ENCODE measurements at places on chromosomes 7 and 10.

GRCh38 chr10:70477661-70478162 lies 855 bp upstream of the PALD1 start:
- peak; percentile 64 for DNase-seq

DNA sequence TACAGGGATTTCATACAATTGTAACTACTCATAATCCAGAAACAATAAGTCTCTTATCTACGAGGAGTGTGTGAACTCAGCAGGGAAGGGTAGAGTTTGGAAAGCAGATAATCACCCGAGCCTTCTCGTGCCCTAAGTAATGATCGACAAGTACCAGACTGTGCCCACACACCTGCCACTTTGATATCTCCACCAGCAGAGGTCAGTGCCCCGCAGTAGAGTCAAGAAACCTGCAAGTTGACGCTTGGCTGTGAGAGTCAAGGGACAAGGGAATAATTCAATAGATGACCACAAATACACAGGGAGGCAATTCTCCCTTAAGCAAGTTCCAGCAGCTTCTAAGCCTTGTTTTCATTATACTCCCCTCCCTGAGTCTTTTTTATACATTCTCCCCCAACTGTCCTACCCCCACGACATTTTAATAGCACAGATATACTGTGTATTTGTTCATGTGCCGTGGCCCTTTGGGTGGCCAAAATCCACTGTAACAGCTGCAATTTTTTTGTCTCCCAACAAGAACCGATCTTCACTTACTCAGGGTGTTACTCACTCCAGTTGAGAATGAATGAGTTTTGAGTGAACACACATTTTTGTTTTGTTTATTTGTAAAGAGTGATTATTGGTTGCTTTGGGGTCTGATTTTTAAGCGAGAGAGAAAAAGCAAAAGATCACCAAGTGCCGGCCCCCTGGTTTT lies 106.9 kb upstream of the RHEB start:
- DNase-seq, result no peak

- no peak for DNase-seq
Observed at GRCh38 chr10:64277536-64277935, 756.3 kb downstream of the REEP3 start.

DNA sequence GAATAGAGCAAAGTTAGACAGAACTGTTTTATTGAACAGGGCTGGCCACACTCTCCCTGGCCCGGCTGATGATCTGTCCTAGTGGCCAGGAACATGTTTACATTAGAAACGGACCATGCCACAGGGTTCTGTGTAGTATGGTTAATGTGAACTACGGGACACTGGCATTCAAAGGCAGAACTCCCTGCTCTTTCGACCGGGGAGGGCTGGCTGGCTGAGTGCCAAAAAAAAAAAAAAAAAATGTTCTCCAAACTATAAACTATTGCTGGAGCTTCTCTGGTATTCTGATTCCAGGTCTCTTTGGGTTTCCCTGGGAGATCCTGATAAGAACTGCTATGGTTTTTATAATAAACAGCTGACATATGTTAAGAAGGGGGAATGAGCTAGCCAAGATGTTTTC lies 1262.6 kb upstream of the SORCS1 start:
- DNase-seq, result no peak

GRCh38 chr7:112575864-112576263 lies 95.1 kb downstream of the LSMEM1 start:
- no peak for DNase-seq

DNA sequence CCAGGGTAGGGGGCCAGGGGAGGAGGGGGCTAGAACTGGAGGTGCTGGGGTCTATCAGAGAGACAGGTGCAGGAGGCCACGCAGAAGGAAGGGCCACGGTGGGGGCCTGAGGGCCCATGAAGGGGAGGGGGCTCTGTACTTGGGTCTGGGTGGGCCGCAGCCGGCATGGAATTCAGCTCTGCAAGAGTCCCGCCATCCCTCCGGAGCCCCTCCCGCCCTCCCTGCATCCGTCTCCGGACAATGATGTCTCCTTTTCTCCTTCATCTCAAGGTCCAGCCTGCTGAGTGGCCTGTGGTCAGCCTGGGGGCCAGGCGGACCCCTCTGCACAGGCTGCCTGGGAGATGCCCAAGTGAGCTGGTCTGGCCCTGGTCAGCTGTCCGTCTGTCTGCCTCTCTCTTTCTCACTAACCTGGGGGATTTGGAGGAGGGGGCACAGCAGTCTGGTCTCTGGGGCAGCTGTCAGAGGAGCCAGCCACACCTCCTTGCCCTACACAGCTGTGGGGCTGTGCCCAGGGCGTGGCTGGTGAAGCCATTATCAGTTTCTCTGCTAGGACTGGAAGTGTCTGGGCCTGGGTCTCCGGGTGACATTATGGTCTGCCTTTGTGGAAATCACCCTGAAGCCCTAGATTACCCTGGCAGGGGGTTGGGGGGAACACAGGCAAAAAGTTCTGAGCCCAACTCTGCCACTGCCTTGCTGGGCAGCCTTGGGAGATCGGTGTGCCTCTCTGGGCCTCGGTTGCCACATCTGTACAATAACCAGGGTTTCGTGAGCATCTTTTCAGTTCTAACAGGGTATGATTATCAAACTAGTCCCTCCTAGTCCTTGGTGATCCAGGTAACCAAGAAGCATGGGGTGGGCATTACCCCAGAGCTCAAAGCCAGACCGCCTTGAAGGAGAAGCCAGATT lies 19.0 kb upstream of the HSPB1 start:
- DNase-seq, result no peak

- no peak for DNase-seq
Observed at GRCh38 chr7:40915071-40915470, 780.3 kb downstream of the SUGCT start.

- no peak for DNase-seq
Observed at GRCh38 chr7:22252016-22252415, 104.9 kb downstream of the RAPGEF5 start.

- no peak for DNase-seq
Observed at GRCh38 chr7:155576900-155577508, 30.6 kb upstream of the CNPY1 start.
